ENCODE measurements at places on chromosomes 1 and 21. TPM values are rescaled to one million over a fixed set of nuclear protein-coding genes. Genes with fewer than 3 reads are reported as not detected.

The MPL gene
- total RNA-seq = 0.40 TPM

DNA sequence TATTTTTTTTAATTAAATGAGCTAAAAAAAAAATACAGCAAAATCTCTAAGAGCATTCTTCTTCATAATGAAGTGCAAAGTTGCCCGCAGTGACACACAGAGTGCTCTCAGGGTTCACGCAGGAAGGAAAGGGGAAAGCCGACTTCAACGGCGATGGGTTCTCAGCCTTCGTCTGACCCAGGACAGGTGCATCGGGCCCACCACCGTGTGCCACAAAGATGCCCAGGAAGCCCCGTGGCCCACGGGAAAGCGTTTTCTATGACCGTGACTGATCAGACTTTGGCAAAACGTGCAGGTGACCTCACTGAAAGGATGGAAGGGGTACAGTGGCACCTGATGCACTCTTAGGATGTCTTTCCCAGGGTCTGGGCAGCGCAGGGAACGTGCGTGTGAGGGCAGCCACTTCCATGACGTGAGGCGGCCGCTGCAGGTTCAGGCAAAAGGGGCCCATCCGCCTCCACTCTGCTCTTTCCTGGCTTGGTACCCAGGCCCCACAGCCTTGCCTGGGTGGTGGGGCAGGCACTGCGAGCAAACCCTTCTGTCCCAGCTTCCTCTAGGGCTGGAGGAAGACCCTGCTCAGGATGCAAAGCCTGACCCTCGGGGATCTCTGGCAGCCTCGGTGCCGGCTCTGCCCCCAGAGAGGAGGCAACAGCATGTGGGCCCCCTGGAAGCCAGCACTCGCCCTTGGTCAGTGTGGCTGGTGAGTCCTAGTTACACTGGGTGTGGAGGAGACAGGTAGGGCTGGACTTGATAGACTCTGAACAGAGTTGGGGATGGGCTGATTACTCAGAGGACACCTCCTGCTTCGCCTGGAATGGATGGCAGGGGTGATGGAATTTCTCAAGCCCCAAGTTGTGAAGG, 8.3 kb downstream of the LRRC47 start:
- DNase-seq = no peak

The MACO1 gene
- total RNA-seq = 14.8 TPM

- DNase-seq = no peak
Observed at GRCh38 chr1:13754510-13755103, 54.6 kb downstream of the PRDM2 start.

DNA sequence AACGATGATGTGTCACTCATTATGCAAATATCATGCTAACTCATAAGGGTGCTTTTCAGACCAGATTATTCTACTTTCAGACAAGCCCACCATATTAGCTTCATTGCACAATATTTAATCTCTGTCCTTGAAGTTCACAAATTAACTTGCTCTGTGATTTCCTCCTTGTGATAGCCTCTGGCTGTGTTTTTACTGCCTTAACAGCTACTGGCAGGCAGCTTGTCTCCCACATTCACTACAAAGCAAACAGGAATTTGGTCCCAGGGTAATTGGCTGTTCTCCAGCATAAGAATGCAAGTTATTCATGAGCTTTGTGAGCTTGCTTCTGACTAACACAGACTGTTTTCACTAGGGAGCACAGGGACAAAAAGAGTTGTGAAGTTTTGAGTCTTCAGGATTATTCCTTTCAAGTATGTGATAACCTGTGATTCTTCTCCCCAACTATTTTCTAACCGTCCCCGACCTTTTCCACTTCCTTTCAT, 87.9 kb upstream of the HMCN1 start:
- no peak for DNase-seq

The BECN2 gene
- total RNA-seq = not detected

DNA sequence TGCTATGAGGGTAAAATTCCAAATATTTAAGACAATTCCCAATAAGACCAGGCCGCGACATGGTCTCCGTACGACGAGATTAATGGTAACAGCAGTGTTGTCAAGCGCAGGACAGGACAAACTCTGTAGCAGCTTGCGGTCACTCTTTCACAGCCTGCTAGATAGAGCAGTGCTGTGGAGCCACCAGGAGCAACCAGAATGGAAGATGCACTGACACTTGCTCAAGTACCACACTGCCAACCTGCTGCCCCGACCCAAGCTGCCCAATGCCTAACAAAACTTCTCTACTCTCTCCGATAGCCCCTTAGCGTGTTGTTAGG, 636 bp downstream of the WARS2 start:
- DNase-seq = no peak

The GPR89B gene
- total RNA-seq = 5.9 TPM

DNA sequence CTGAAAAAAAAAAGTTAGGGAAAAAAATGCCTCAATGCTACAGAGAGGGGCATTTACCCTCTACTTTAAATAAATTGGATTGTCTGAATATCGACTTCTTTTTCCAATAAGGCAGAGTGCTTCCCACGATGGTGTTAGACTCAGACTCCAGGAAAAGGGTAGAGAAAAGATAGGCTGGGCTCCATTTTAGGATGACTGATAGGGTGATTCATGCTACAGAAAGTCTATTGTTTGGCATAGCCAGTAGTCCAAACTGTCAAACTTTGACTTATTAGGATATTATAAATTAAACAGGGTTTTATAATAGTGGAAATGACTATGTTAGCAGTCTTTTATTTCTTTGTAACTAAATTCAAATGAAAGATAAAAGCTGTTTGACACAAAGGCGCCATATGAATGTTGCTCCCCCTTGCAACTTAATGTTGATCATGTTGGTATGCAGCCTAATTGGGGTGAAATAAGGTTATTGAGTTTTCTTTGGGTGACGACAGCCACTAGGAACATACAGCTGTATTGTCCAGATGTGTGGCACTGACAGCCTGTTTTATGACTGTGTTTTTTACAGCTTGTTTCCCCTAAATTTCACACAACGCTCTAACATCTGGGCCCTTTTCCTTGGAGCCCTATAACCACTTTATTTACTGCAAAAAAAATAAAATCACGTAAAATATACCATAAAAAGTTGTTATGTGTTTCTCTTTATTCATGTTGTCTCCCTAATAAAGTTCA, 69.3 kb downstream of the SPAG17 start:
- no peak for DNase-seq

The PAFAH2 gene
- total RNA-seq = 12.1 TPM

- no peak for DNase-seq
Observed at GRCh38 chr1:53186533-53186932, 10.1 kb upstream of the CPT2 start.

GRCh38 chr1:60823151-60823550, 259.2 kb upstream of the NFIA start:
- no peak for DNase-seq

- no peak for DNase-seq
Observed at GRCh38 chr1:23807453-23807852, 6.9 kb upstream of the GALE start.

- DNase-seq = peak; percentile 70
Observed at GRCh38 chr1:213381572-213382084, 330.6 kb downstream of the RPS6KC1 start.

The FCAMR gene
- not detected for total RNA-seq

The PROK1 gene
- total RNA-seq = not detected

The NBPF6 gene
- total RNA-seq = not detected

DNA sequence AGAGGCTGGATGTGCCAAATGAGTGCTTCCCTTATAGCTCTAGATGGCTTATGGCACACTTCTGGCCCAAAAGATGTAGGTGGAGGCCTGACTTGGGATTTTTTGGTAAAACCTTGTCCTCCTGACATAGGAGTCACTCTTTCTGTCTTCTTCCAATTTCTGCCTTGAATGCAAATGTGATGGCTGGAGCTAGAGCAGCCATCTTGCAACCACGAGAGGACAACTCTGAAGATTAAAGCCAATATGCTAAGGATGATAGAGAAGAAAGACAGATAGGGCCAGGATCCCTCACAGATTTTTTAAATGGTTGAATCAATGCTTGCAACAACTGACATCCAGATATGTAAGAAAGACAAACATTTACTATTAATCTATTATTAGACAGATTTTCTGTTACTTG, 8.5 kb upstream of the GPR137B start:
- no peak for DNase-seq

DNA sequence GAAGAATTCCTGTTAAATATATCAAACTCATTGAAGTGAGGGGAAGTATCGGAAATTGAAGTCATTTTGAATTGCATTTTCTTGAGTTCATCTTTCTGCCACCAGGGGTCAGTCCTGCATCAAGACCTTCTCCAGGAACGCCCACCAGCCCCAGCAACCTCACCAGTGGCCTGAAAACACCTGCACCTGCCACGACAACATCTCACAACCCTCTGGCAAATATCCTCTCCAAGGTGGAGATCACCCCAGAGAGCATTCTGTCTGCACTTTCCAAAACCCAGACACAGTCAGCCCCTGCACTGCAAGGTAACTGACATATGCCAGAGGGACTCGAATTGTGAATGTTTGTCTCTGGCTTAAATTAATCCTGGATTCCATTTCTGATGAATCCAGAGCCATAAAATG, 22.8 kb upstream of the TARS2 start:
- no peak for DNase-seq

DNA sequence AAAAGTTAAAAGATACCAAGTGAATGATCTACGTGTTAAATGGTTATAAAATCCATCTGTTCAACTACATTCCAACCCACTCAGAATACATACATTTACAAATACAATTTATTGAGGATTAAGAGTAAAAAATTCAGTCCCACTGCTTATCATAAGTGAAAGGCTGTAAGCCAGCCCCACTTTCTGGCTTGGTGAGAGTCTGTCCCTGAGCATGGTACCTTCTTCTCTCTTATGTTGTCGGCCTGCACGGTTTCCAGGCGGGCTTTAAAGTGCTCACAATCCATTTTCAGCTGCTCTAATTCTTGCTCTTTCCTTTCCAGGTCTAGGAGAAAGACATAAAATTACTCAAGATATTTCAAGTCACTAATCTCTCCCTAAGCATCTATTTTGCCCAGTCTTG, 15.2 kb downstream of the HSF2BP start:
- DNase-seq = no peak

The PDE9A gene
- 3.3 TPM for total RNA-seq

DNA sequence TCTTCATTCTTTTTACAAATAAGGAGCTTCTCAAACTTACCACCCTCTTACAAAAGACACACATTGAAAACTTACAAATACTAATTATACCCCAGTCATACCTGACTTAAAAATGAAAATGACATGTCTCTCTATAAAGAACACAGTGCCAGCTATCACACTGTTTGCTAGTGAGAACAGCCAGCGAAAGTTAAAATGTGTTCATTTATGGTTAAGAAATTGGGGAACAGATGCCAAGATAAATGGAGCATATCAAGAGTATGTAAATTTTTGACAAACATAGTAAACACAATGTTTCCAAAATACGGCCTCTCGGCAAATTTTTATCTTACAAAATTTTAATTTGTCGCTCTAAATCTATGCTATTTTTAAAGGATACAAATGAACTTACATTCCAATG, 1422.9 kb downstream of the KCNT2 start:
- no peak for DNase-seq

GRCh38 chr1:39615086-39615673, 24.3 kb downstream of the HEYL start:
- DNase-seq = no peak

The ERO1B gene
- total RNA-seq = 5.0 TPM

- DNase-seq = no peak
Observed at GRCh38 chr1:151837197-151837596, 2.4 kb downstream of the C2CD4D start.

The CADM3 gene
- total RNA-seq = 5.3 TPM

GRCh38 chr1:197902131-197902453, 338 bp upstream of the C1orf53 start:
- DNase-seq = no peak

DNA sequence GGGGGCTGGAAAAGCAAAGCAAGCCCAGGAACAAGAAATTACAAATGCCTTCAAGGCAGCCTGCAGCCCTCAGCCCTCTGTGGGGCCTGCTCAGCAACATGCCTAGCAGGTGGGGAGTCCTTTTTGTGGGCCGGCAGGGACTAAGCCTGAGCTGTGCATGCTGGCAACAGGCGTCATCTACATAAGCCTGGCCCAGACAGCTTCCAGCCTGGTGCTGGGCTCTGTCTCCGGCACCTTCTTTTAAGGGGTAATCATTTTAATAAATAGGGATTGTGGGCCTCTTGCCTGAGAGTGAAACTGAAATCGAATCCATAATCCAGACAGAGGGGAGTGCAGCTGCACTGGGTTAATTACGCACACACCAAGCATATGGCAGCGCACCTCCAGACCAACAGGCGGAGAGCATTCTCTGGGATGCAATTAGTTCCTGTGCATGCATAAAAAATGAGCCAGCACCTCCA, 96.6 kb downstream of the DDX20 start:
- no peak for DNase-seq

- no peak for DNase-seq
Observed at GRCh38 chr1:226697929-226698544, 41.0 kb downstream of the ITPKB start.

The CD1E gene
- total RNA-seq = not detected

GRCh38 chr1:245683676-245684075, 528.9 kb downstream of the KIF26B start:
- DNase-seq = no peak

DNA sequence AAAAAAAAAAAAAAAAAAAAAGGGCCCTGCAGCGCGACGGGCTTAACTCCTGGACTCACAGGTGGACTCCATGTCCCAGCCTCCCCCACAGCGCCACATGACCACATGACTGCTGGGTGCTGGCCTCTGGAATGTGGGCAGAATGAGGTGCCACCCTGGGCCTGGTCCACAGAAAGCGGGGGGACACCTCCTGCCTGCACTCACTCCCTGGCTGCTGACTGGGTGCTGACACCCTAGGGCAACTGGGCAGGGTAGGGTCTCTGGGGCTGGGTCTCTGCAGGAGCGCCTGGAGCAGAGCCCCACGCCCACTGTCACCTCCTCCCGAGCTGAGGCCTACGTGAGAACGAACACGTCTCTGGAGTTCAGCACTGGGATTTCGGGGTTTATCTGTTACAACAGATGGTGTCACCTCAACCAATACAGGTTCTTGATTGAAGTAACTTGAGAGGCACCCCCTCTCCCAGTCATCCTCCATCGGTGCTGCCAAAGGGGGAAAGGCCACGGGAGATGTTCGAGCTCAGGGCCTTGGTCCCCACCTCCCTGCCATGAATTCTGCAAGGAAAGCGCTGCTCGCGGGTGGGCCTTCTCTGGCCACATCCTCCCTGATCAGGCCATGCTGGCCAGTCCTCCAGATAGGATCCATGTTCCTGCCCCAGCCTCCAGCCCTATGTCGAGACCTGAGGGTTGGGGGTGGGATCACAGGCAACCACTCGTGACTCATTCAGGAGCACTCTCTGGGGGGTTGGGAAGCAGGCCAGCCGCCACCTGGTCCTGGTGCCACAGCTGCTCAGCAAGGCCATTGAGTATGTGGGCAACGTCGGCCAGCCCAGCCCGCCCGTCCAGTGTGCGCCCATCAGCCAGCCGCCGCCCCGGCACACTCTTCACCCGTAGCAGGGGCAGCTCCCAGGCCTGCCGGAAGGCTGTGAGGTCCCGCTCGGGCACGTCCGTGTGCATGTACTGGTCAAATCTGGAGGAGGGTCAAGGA, 5.4 kb downstream of the CPLANE2 start:
- DNase-seq = peak; percentile 37

The CA6 gene
- not detected for total RNA-seq
